Right lung (tissue), 10 donors: ENCODE measurements at places on chromosomes 5 and 9. TPM values are rescaled to one million over a fixed set of nuclear protein-coding genes. Genes with fewer than 3 reads are reported as not detected.

DNA sequence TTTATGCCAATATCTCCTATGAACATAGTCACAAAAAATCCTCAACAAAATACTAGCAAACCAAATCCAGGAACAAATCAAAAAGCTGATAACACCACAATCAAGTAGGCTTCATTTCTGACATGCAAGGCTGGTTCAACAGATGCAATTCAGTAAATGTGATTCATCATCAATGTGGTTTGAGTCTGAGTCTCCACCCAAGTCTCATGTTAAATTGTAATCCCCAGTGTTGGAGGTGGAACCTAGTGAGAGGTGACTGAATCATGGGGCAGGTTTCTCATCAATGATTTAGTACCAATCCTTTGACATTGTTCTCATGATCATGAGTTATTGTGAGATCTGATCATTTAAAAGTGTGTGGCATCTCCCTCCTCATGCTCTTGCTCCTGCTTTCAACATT is 1072.7 kb downstream of the NR2F1-AS1 start:
- DNase-seq, result no peak

GRCh38 chr5:19229179-19229835 is 758.7 kb downstream of the CDH18 start:
- no peak for DNase-seq

DNA sequence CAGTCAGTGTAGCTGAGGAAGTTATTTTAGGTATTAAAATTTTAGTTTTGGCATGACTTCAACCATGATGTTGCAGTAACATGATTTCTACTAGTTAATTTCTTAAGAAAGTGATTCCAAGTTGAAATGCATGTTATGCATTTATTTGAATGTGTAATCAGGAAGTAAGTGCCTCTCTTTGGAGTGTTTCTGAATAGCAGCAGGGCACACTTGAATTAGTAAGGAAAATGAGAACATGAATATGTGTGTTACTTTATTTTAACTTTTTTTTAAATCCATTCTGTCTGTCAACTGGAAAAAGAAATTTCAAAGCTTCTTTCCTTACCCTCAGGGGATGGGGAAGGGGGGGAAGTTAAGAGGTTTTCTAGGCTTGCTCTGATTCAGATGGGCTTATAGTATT is 40.4 kb downstream of the CTNNA1 start:
- DNase-seq, result peak; percentile 11

Gene BARHL1
- polyA plus RNA-seq, result not detected

Gene N4BP3
- polyA plus RNA-seq, result 12.2 TPM

Gene SPATA31D4
- polyA plus RNA-seq, result not detected

DNA sequence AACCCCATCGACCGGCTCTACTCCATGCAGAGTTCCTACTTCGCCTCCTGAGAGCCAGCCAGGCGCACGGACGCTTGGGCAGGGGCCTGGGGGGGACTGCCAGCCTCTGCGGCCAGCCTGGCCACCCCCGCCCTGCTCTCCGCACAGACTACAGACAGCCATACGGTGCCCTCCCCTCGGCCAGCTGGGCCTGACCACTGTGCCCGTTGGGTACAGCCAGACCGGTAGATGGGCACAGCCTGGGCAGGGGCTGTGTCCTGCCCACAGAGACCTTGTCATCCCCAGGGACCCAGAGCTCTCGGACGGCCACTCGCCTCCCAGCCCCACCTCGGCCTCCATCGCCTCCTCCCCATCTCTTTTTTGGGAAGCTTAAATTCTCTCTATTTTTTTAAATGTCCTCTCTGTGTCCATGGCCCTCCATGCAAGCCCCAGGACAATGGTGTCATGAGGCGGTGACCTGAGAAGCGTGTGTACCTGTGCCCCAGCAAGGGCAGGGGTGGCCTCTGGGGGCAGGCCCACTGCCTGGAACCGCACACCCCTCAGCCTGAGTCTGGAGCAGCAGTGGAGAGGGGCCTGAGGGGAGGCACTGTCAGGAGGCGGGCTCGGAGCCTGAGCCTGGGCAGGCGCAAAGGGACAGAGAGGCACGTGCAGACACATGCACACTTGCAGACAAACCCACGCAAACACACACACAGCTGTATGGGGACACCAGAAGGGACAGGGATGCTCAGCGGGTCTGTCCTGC is 82.8 kb downstream of the LMX1B start:
- DNase-seq, result no peak

DNA sequence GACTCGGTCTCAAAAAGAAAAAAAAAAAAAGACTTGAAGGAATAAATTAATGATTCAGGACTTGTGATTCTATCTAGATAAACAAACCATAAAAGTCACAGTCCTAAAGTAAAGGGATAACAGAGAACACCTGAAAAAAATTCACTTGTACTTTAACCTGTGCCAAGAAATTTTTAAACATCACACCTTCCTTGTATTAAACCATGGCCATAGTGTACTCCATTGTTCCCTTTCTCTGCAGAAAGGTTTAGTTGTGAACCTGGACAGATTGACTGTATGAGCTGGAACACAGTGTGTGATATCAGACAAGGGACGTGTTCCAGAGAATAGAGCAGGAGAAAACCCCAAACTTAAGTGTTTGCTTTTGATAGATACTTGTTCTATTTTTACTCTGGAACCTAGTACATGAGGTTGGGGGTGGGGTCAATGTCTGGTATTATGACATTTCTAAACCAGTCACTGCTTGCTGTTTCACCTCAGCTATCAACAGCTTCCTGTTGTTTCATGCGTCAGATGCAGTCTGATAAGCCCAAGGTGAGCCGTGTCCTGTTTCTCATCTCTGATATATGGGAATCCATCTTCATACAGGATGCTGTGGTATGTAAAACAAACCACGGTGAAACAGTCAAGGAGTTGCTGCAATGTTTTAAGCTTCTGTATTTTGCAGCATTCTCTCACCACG is 62.5 kb upstream of the ITGA1 start:
- DNase-seq, result no peak

GRCh38 chr5:78288246-78288645 is 6.3 kb downstream of the AP3B1 start:
- no peak for DNase-seq
